ENCODE measurements at places on chromosomes 7 and 10. TPM values are rescaled to one million over a fixed set of nuclear protein-coding genes. Genes with fewer than 3 reads are reported as not detected.

- DNase-seq: no peak
Observed at GRCh38 chr7:156515911-156516790, 124.4 kb upstream of the RNF32 start.

GRCh38 chr10:31321396-31321941 lies 2.5 kb downstream of the ZEB1 start:
- DNase-seq: no peak

DNA sequence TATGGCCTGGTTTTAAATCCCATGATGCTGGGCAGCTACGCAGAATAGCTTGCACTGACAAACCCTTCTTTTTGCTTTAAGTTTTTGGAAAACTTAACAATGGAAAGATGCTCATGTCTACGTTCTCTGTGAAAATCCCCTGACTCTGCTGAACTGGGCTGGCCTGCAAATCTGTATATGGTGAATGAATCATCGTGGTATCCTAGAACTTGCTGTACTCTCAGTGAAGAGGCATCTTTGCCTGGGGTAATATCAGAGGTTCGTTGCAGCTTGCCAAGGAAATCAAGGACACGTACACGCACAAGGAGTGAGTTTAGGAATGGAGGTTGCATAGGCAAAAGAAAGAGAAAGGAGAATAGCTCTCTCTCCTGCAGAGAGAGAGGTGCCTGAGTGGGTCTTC lies 382.0 kb upstream of the ADARB2 start:
- no peak for DNase-seq

GRCh38 chr10:130994845-130995244 lies 316.7 kb downstream of the TCERG1L start:
- DNase-seq: no peak

GRCh38 chr7:39890411-39890810 lies 59.6 kb upstream of the CDK13 start:
- DNase-seq: no peak

GRCh38 chr10:29883231-29883630 lies 176.2 kb downstream of the JCAD start:
- no peak for DNase-seq

Gene GHRHR
- total RNA-seq: not detected

Gene CFAP69
- 0.21 TPM for total RNA-seq

Gene MYL10
- total RNA-seq: not detected

Measured in SJSA1 (cell line).